ENCODE measurements at places on chromosomes 6 and 20.

GRCh38 chr20:8951164-8951563 lies 117.7 kb upstream of the PLCB4 start:
- DNase-seq, result no peak

GRCh38 chr6:24795106-24795505 lies 3.6 kb downstream of the ARMH2 start:
- DNase-seq, result no peak

DNA sequence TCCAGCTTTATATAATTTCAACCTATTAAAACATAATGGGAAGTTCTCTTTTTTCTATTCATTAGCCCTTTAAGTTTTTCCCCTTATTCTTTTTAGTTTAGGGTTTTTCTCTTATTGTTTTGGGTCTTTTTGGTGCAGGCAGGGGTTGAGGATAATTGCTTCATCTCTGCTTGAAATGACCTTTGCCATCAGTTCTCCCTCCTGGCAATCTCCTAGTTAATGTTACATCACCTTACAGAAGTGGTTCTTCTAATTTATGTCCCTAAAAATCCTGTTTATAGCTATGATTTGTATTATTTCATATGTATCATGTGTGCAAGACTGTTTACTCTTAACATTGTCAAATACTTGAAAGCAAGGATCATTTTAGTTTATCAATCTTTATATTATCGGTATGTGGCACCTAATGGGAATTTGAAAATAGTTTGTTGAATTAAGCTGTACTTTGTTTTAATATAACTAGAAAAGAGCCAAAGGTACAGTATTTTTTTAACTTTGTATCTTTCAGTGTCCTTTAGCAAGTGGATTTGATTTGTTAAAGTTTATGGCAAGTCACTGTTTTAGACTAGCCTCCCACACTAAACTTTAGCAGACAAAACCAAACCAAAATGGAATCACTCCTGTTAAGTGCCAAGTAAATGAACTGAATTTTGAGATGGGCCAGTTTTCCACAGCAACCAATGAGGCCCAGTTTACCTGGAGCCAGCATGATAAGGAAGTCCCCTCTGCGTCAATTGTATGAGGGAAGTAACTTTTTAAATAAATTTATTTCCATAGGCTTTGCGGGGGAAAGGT lies 26.6 kb upstream of the RUNX2 start:
- no peak for DNase-seq

GRCh38 chr6:85329196-85329595 lies 120.7 kb upstream of the NT5E start:
- DNase-seq, result no peak

- no peak for DNase-seq
Measured at GRCh38 chr20:18926965-18927364, 113.4 kb downstream of the SCP2D1 start.

DNA sequence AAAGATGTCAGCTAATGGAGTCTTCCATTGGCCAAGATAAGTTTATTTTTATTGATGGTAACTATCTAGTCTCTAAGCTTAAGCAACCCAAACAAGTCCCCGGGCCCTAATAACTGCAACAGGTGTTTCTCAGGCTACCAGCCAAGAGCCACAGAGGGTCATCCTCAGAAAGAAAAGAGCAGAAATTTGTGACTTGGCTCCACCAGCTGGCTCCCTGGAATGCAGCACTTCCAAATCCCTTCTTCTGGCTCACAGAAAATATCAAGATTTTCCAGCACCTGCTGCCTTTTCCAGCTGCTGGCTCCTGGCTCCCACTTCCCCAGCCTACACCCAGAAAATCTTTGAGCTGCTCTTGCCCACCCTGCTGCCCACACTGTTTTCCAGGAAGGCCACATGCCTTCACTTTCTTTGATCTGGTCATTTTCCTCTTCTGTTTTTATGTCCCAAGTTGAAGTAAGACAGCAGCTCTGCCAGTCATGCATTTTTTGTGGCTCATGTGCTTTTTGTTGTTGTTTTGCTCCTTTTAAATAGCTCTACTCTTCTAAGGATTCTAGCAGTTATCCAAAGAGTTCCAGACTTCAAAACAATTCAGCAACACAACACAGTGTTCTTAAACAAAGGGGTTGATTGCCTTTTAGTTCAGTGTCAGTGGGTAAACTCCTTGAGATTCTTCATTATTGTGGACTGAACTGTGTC lies 151.0 kb upstream of the SMLR1 start:
- DNase-seq, result no peak

- DNase-seq, result no peak
Measured at GRCh38 chr20:60086821-60087562, 128.8 kb downstream of the CDH26 start.

DNA sequence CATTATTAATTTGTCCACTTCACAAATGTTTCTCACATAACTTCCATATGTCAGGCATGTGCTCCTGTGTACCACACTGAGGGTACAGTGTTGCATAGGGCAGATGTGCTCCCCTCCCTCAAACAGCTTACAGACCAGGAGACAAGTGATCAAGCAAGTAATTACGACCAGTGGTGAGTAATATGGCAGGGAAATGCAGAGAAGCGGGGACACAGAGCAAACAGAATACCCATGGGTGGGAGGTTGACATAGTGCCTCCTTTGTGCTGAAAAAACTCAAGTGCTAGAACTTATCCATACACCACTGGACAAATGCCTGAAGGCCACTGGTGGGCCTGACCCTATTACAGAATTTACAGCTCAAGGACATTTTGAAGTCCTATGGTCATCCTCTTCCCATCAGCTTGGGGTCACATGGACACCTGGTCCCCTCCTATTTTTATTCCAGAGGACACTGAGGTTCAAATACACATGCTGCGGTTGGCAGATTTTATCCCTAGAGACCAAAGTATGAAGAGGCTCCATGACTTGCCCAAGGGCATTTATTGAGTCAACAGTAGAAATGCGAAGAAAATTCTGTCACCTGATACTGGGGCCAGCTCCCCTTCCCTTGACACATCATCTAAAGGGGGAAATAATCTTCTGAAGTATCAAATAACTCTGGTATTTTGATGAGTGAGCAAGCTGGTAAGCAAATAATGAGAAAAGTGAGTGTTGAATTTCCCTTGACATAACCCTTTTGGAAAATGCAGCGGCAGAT lies 116.6 kb downstream of the QRSL1 start:
- no peak for DNase-seq

DNA sequence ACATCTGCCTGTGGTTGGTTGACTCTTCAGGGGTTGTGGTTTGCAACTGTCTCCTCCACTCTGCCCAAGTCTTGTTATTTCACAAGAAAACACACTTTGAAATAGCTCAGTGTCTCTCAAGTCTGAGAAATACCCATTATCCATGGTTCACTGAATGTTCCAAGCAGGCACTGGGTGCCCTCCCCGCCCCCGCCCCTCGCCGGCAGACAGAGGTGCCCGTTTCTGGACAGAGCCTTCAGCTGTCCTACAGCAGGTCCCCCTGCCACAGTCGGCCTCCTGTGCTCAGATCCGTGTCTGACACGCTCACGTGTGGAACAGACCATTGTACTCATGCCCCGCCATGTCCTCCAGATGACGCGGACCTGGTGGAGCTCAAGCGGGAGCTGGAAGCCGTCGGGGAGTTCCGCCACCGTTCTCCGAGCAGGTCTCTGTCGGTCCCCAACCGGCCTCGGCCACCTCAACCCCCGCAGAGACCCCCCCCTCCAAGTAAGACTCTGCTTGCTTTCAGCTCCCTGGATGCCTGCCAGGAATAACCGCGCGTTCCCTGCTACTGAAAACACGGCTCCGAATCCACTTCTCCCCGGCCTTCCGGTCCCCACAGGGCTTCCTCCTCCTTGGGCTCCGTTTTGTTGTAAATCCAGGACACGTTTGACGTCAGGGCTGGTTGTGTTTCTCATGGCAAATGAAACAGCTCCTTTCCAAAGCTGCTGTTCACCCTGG lies 81.4 kb downstream of the SERAC1 start:
- peak; percentile 44 for DNase-seq

- no peak for DNase-seq
Measured at GRCh38 chr6:161057103-161058091, 65.8 kb downstream of the MAP3K4 start.

DNA sequence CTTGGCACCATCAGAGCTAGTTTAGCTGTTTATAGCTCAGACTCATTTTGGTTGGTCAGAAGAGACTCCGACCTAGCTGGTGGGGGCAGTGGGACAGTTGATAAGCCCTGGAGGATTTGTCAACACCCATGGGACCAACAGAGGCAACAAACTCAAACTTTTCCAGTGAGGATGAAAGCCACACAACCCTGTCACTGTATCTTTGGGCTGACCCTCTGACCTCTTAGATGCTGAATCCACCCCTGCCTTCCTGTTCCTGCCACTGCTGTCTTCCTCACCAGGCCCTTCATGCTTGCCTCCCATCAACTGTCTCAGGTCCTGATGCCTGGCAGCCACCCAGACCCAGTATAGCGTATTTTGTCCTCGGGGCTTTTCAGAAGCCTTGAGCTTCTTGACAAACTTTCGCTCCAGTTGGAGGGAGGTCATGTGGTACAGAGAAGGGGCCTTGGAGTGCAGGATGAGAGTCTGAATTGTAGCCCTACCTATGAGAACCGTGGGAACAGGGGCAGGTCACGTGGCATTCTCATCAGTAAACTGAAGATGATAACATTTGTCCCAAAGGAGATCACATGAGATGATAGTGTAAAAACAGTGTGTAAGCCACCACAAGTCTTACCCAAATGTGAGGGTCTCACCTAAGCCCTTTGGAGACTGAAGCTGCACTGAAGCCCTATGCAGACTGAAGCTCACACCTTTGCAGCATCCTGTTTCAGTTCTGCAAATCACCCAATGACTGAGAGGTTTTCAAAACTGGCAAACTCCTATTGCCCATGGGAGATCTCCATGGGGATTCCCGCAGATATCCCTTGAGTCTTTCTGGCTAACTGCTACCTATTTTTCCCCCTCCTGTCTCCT lies 72.0 kb upstream of the F13A1 start:
- DNase-seq, result no peak

GRCh38 chr6:18141805-18142590 lies 12.9 kb downstream of the TPMT start:
- DNase-seq, result no peak

DNA sequence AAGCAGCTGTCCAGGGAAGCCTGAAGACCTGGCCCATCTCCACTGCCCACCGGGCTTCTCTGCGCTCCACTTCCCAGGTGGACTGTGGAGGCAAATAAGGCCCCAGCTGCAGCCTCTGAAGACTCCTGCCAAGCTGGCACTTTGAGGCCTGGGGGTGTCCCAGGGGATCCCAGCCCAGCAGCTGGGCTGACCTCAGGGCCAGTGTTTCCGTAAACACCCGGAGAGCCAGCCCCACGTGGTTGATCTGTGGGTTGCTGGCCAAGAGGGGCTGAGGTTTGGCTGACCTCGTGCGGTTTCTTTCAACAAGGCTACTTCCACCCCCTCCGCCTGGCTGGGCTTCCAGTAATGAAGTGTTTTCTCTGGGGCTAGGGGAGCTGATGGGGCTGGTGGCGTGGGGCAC lies 12.4 kb upstream of the CCN5 start:
- DNase-seq, result peak; percentile 82

GRCh38 chr20:23550227-23550626 lies 18.1 kb downstream of the CST9L start:
- no peak for DNase-seq

- no peak for DNase-seq
Measured at GRCh38 chr6:13044390-13044789, 283.9 kb downstream of the TBC1D7 start.

GRCh38 chr6:63644668-63645326 lies 9.2 kb downstream of the PHF3 start:
- no peak for DNase-seq

- no peak for DNase-seq
Measured at GRCh38 chr20:20547221-20547875, 165.1 kb downstream of the RALGAPA2 start.

DNA sequence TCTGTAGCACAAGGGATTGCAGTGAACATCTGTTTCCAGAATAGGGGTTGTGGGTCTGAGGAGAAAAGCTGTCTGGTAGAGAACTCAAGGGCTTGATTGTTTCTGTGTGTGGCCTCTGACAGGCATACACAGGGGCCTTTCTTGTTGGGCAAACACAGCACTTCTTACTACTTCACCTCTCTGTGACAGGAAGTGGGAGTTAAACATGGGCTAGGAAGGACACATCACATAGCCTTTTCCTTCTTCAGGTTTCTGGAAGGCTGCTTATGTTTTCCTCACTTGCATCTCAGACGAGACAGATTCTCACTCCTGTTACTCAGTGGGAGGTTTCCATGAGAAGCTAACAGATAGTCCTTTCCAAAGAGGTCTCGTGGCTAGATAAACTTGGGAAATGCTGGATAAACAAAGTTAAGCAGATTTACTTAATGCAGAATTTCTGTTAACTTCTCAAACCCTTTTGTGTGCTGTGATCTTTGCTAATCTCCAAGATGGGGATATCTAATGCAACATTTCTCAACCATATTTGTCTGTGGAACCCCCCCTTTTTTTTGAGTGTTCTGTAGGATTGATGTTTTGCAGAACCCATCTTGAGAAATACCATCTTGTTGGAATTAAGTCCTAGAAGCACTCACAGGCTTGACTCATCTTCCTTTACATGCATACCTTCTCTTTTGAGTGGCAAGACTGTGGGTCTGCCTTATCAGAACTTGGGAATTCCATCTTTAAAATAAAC lies 41.9 kb upstream of the RNF8 start:
- no peak for DNase-seq

Data from substantia nigra (tissue), 51 donors.